ENCODE measurements at places on chromosomes 11 and 22.
A peak's percentile ranks its signal among the peaks of the same experiment; 100 is the strongest.

GRCh38 chr22:37638391-37639069 is 939 bp upstream of the SH3BP1 start:
- H3K27ac ChIP-seq = no peak overlapping the region
- no peaks in the 10 kb centered on the region for H3K36me3 ChIP-seq

DNA sequence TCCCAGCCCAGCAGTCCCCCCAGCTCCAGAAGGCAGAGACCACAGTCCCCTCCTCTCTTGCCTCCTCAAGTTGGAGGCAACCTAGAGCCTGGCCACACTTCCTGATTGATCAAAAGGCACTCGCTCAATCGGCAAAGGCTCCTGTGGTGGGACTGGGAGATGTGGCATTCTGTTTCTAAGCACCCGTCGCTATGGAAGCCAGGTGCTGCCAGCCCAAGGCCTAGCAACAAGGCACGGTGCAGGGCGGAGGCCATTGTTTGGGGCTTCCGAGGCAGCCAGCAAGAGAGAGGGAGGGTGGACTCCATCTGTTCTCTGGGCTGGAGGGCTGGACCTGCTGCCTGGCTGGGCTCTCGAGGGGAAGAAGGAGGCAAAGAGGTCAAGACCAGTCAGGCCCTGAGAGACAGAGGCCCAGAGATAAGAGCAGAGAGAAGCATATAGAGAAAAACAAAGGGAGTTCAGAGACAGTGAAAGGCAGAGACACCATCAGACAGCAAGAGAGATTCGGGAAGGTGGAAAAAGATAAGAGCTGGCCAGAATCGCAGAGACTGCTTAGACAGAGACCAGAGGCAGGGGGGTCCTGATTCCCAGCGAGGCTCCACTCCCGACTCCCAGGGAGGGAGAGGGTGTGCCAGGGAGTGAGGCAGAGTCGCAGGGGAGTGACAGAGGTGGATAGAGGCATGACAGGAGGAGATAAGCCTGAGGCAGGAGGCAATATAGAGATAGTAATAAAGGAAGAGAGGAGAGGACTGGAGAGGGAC is 21.2 kb downstream of the PDE2A start:
- H3K27me3 ChIP-seq = no peaks in the 10 kb centered on the region
- H3K27ac ChIP-seq = no peak overlapping the region
- DNase-seq = no peak
- H3K4me1 ChIP-seq = no peaks in the 10 kb centered on the region

DNA sequence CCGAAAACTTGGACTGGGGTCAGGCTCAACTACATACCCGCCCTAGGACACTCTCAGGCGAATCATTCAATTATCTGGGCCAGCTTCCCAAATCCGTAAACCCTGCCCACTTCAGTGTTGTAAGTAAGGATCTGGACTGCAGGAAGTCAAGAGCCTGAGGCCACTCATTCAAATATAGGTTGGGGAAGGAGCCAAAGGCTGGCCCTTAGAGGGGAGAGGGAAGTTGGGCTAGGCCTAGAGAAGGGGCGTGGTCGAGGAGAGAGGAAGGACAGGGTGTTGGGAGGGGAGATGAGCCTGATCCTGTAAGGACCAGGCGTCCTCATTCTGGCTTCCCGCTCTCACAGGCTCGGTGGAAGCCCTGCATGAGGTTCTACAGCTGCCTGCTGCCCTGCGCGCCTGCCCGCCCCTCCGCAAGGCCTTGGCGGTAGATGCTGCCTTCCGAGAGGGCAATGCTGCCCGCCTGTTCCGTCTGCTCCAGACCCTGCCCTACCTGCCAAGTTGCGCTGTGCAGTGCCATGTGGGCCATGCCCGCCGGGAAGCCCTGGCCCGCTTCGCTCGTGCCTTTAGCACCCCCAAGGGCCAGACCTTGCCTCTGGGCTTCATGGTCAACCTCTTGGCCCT is 3.0 kb downstream of the SAC3D1 start:
- H3K27me3 ChIP-seq = no peaks in the 10 kb centered on the region
- H3K27ac ChIP-seq = no peak overlapping the region
- no peaks in the 10 kb centered on the region for H3K36me3 ChIP-seq

DNA sequence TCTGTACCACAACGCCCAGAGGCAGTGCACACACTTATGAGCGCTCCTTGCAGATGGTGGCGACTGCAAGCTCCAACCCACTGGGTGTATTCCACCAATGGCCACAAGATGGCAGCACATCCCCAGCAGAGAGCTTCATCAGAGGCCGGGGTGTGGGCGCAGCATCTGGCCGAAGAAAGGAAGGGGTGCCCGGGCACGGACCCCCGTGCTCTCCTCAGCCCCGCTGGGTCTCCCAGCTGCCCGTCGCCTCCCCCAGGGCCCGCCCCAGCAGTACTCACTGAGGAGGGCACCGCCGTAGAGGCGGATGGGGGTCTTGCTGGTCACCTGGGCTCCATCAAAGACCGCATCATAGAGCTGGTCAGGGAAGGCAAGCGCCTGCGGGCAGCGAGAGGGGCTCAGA is 14.2 kb downstream of the TP53I11 start:
- no peak overlapping the region for H3K27ac ChIP-seq
- no peaks in the 10 kb centered on the region for H3K4me1 ChIP-seq

DNA sequence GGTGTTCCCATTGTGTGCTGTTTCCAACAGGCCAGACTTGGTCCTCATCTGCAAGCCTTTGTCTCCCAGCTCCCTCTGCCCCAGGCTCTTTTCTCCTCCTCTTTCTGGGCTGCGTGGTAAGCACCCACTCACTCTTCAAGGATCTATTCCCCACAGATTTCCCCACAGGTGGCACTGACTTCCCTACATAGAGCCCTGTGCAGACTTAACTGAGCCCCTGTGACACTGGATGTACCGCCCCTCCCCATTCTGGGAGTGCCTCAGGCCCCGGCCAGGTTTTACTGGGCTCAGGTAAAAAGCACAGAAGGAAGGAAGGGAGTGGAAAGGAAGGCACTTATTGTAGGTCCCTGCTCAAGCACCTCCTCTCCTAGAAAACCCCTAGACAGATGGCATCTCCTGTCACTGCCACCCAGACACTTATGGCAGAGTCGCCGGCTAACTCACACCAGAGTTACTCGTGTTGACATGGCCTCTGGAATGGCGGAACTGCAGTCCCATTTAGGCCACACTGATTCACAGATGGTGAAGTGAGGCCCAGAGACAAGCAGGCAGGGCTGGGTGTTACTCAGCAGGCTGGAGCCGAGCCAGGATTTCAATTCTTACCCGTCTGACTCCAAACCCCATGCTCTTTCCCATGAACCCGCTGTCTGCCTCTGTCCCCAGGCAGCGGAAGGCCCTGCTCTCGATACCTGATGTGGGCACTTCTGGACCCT is 47.2 kb downstream of the LRRC32 start:
- H3K27ac ChIP-seq = no peak overlapping the region
- no peaks in the 10 kb centered on the region for H3K36me3 ChIP-seq
- H3K4me3 ChIP-seq = no peak overlapping the region
- H3K4me1 ChIP-seq = no peaks in the 10 kb centered on the region

DNA sequence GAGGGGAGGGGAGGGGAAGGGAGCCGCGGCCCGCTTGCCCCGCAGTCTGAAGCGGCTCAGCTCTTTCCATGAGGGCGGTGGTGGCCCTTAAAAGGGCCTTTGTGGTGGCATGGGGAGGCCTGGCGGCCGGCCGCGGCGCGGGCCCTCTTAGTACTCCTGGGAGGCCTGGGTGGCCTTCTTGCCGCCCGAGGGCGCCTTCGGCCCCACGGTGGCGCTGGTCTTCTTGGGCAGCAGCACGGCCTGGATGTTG is 6.9 kb downstream of the DPAGT1 start:
- peak; percentile 87 for DNase-seq
- H3K36me3 ChIP-seq = no peaks in the 10 kb centered on the region
- H3K4me3 ChIP-seq = peak overlapping the region; percentile 77

DNA sequence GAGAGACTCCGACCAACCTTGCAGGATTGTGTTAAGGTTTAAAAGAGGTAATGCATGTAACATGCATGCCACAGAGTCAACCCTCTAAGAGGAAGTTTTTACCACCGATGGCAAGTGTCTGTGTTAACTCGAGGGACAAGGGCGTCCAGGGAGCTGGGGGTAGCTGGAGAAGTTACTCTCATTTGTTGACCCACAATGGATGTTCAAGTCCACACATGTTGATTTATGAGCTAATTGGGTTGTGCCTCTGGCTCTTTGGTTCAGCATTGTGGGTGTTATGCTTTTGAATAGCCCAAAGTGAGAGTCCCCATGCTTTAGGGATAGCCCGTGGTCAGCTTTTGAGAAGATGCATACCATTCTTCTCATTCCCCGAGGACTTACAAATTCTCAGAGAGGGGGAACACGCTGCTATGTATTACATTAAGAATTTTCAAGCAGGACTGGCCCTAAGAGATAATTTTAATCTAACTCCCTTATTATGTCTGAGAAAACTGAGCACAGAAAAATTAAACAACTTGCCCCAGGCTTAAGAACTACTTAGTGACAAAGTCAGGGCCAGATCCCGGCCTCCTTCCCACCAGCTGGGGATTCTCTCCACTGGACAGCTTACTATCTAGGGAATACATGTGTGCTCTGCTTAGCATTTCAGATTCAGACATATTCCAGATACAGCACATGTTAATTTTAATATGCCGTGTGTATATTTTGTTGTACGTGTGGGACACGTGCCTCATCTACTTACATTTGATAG is 5.2 kb upstream of the PLET1 start:
- no peak overlapping the region for H3K27ac ChIP-seq
- no peak for DNase-seq
- H3K4me1 ChIP-seq = no peaks in the 10 kb centered on the region
- no peak overlapping the region for H3K4me3 ChIP-seq
- H3K27me3 ChIP-seq = no peaks in the 10 kb centered on the region
- no peaks in the 10 kb centered on the region for H3K36me3 ChIP-seq

DNA sequence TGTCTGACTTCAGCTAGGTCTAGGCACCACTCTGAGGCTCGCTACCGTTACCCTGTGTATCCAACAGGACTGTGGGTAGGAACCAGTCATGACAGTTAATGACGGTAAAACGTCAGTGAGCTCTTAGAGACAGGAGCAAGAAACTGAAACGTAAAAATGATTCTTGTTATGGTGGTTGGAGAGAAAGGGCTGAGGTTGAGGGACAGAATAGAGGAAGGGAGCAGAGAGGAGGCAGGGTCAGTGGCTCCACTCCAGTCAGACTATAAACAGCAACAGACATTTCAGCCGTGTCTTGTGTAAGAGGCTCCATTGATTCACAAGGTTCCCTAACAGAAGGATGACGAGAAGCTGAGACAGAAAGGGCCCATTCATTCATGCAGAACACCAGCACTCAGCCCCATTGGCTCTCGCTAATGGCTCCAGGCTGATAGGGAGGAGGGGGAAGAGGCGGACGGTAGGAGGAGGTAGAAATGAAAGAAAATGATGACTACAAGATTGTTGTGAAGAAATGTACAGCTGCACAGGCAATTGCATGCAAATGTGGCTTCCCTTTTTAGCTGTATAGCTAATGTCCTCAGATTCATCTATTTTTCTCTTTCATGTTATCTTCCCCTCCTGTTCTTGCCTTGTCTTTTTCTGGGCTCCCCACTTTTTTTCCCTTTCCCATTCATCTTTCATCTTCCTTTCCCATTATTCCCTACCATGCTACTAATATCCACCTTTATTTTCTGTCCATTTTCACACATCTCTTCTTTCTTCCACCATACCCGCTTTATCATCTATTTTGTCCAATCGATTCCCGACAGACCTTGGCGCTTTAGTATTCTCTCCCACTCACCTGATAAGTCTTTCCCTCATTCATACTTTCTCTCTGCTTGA is 34.3 kb downstream of the ETS1 start:
- no peaks in the 10 kb centered on the region for H3K4me1 ChIP-seq
- no peak overlapping the region for H3K4me3 ChIP-seq
- H3K27me3 ChIP-seq = no peaks in the 10 kb centered on the region
- no peak overlapping the region for H3K27ac ChIP-seq
- H3K36me3 ChIP-seq = no peaks in the 10 kb centered on the region
- no peak for DNase-seq

GRCh38 chr11:128210148-128210940 is 377.0 kb downstream of the ETS1 start:
- no peak overlapping the region for H3K27ac ChIP-seq
- no peaks in the 10 kb centered on the region for H3K36me3 ChIP-seq
- no peak overlapping the region for H3K4me3 ChIP-seq
- H3K4me1 ChIP-seq = no peaks in the 10 kb centered on the region

- no peak overlapping the region for H3K4me3 ChIP-seq
- peaks cover 4% of the 10 kb centered on the region for H3K4me1 ChIP-seq
- no peak for DNase-seq
- H3K27ac ChIP-seq = no peak overlapping the region
Observed at GRCh38 chr11:118277312-118277711, 13.2 kb upstream of the MPZL2 start.

GRCh38 chr11:97048481-97048880 is 658.7 kb downstream of the JRKL start:
- no peak overlapping the region for H3K4me3 ChIP-seq
- no peaks in the 10 kb centered on the region for H3K36me3 ChIP-seq
- no peak for DNase-seq
- no peaks in the 10 kb centered on the region for H3K4me1 ChIP-seq

DNA sequence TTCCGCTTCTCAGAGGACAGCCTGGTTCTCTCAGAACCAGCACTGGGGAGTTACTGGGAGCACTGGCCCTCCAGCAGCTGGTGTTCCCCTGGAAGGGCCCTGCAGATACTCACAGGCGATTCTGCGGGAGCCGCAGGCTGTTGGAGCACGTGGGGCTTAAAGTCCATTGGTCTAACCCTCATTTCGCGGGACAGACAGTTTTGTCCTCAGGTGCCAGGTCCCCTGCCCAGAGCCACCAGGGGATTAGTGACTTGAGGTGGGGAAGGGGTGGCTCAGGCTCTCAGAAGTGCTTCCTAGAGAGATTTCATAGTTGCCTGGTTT is 53.9 kb downstream of the CACNA1I start:
- no peaks in the 10 kb centered on the region for H3K27me3 ChIP-seq
- H3K27ac ChIP-seq = no peak overlapping the region
- H3K36me3 ChIP-seq = no peaks in the 10 kb centered on the region
- no peak overlapping the region for H3K4me3 ChIP-seq
- no peak for DNase-seq
- H3K4me1 ChIP-seq = no peaks in the 10 kb centered on the region

- H3K27ac ChIP-seq = peak overlapping the region; percentile 68
- no peak overlapping the region for H3K4me3 ChIP-seq
- H3K27me3 ChIP-seq = no peaks in the 10 kb centered on the region
- DNase-seq = no peak
Observed at GRCh38 chr22:36156119-36156514, 4.4 kb downstream of the APOL3 start.

GRCh38 chr11:122261546-122261945 is 145.5 kb upstream of the BLID start:
- no peak overlapping the region for H3K27ac ChIP-seq
- DNase-seq = no peak
- H3K4me3 ChIP-seq = no peak overlapping the region
- no peaks in the 10 kb centered on the region for H3K36me3 ChIP-seq
- H3K27me3 ChIP-seq = no peaks in the 10 kb centered on the region
- no peaks in the 10 kb centered on the region for H3K4me1 ChIP-seq

- peak; percentile 91 for DNase-seq
- no peak overlapping the region for H3K27ac ChIP-seq
- no peaks in the 10 kb centered on the region for H3K36me3 ChIP-seq
- H3K27me3 ChIP-seq = no peaks in the 10 kb centered on the region
- no peak overlapping the region for H3K4me3 ChIP-seq
- no peaks in the 10 kb centered on the region for H3K4me1 ChIP-seq
Observed at GRCh38 chr11:67382276-67383136, 9.1 kb upstream of the CLCF1 start.

- H3K4me1 ChIP-seq = no peaks in the 10 kb centered on the region
- no peak for DNase-seq
- H3K27ac ChIP-seq = no peak overlapping the region
- H3K27me3 ChIP-seq = no peaks in the 10 kb centered on the region
- H3K36me3 ChIP-seq = no peaks in the 10 kb centered on the region
Observed at GRCh38 chr11:92955860-92956259, 13.6 kb upstream of the MTNR1B start.

All from pancreas (tissue), 10 donors.